ENCODE measurements at places on chromosomes 3 and 15.

GRCh38 chr15:67945951-67946700, 106.3 kb upstream of the RNU6-1 start:
- no peak for DNase-seq

DNA sequence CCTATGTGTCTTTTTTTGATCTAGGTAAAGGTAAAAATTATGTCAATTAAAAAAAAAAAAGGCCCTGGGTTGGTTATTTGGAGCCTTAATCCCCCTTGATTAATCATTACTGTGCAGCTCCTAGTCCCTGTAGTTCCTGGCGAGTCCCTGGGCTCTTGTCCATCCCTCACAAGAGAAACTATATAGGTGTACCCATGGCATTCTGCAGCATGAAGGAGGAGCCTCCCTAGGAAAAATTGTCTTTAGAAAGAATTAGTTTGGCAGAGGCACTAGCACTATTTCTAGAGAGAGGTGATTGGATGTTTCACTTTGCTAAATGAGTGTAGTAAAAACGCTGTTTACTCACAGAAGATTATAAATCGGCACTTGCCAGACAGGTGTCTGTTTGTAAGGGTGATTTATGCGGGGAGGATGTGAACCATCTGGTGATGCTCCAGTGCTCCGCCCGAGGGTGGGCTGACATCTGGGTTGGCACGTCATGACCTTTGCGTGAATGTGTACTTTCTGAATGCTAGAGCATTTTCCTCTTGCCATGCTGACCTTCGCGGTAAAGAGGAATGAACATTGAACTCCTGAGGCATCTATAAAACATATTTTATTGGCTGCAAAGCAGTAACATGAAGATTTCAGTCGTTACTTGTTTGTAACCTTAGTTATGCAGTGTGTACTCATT, 12.6 kb downstream of the PLCL2 start:
- no peak for DNase-seq

- no peak for DNase-seq
These were observed 12.9 kb downstream of the HEG1 start for GRCh38 chr3:125042725-125043406.

- no peak for DNase-seq
These were observed 6.3 kb upstream of the EOMES start for GRCh38 chr3:27728195-27729087.
